ENCODE measurements at places on chromosomes 16 and 17.

DNA sequence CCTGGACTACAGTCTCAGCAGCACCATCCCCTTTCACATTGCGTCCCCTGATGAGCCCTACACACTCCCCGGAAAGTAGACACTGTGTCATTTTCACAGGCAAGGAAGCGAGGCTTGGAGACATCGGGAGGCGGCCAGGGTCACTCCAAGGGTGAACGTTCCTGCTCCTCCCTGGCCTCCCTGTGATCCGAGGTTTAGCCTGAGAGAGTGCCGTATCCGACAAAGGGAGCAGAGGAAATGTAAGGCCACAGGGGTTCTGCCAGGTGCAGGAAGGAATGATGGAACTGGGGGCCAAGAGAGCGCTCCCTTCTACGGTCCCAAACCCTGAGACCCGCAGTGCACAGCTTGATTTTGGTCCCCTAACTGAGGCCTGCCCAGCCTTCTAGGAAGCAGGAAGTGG is 8.0 kb upstream of the PIK3R6 start:
- no peak for DNase-seq

- DNase-seq = no peak
These were observed 60.6 kb downstream of the C16orf82 start for GRCh38 chr16:27127308-27127707.

- no peak for DNase-seq
These were observed 608 bp upstream of the PGS1 start for GRCh38 chr17:78377858-78378224.

GRCh38 chr16:53779186-53779585 is 75.2 kb downstream of the FTO start:
- no peak for DNase-seq

DNA sequence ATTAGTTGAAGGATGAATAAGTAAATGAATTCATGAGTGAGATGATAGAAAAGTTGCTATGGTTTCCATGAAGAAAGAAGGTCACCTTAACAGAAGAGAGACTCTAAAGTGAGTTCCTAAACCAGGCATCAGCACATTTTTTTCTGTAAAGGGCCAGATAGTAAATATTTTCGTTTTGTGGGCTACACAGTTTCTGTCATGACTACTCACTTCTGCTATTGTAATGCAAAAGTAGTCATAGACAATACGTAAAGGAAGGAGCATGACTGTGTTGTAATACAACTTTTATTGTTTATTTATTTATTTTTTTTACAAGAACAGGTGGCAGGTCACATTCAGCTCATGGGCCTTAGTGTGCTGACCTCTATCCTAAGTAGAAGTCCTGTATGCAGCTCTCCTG is 426.1 kb upstream of the DYNLRB2 start:
- DNase-seq = no peak

GRCh38 chr17:48540213-48540612 is 4.7 kb downstream of the HOXB2 start:
- DNase-seq = no peak

- no peak for DNase-seq
These were observed 1091.6 kb upstream of the EEF2KMT start for GRCh38 chr16:6189216-6189615.

- no peak for DNase-seq
These were observed 19.9 kb upstream of the MRPS23 start for GRCh38 chr17:57869617-57870282.

DNA sequence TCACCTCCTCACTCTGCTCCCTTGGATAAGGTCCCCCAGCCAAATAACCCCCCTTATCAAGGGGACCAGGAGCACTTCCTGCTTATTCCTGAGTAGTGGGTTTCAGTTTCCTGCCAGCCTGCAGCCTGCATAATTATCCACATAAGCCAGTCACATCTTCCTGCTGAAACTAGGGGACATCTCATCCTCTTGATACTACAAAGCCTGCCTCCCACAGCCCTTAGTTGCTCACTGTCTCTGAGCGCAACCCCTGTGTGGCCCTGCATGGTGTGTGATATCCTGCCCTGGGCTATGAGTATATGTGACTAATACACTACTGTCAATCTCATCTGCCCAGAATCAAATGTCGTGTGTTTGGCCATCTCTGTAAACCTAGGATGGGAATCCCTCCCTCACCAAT is 8.0 kb upstream of the XYLT2 start:
- no peak for DNase-seq

- DNase-seq = no peak
These were observed 28.2 kb downstream of the ST3GAL2 start for GRCh38 chr16:70410734-70411133.

DNA sequence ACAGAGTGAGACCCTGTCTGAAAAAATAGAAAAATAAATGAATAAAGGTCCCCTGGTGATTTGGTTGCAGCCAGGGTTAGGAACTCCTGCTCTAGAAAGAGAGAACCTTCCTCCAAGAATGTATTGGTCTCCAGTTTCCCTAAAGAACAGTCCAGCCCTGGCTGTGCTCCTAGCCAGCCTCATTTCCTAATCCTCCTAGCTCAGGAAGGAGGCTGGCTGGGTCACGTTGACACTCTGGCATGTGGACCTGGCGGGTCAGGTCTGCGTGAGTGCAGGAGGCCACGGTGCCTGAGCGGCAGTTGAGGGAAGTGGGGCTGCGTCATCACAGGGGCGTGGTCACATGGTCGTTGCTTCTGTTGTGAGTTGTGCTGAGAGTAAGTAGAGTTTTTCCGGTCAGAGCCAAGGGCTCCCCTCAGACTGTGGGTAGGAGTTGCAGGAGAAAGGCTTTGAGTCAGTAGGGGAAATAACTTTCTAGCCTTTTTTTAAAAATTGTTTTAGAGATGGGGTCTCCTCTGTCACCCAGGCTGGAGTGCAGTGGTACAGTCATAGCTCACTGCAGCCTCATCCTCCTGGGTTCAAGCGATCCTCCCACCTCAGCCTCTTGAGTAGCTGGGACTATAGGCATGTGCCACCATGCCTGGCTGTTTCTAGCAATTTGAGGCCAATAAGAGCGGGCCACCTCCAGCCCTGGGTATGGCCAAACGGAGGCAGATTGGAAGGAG is 194.0 kb upstream of the CIBAR2 start:
- peak; percentile 40 for DNase-seq

GRCh38 chr16:66262253-66263167 is 104.0 kb upstream of the CDH5 start:
- DNase-seq = no peak

- peak; percentile 21 for DNase-seq
These were observed 28.8 kb upstream of the GINS2 start for GRCh38 chr16:85717393-85718152.
